ENCODE measurements at places on chromosomes 7 and 10. TPM values are rescaled to one million over a fixed set of nuclear protein-coding genes. Genes with fewer than 3 reads are reported as not detected.

DNA sequence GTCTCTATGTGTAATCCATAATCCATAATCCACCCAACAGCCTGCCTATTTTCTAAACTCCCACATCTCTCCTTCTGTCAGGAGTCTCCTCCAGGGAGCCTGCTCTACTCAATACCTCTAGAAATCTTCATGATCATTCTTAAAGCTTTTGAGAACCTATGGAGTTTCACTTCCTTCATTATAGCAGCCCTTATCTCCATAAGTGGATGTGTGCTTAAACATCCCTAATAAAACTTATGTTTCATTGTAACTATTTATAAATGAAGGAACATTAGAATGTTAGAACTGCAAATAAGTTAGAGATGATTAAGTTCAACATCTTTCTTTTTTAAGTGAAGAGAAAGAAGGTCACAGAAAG lies 8.5 kb downstream of the CPED1 start:
- DNase-seq = no peak

- DNase-seq = no peak
Observed at GRCh38 chr10:107626862-107627261, 462.4 kb upstream of the SORCS1 start.

HABP2 gene
- not detected for total RNA-seq

DNA sequence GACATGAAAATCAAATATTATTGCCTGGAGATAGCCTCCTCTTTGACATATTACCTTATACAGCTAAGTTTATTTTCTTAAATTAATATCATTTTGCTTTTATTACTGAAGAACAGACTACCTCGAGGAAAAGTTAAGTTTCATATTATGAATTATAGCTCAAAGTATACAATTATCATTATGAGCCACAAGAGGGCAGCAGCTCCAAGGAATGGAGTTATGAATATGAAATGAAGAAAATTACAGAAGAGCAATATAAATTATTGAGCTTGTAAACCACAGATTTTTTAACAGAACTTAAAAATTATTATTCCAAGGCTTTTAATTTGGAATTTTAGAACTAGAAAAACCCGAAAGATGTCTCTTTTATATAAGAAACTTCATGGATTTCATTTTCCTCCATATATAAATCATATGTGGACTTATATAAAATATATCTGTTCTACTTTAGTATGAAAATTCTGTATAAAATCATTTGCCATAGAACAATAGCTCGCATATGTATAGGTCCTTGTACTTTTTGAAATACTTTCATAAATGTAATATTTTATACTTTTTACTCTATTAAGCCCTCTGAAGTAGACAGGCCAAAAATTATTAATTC lies 40.1 kb downstream of the IQUB start:
- no peak for DNase-seq

GRCh38 chr7:70614237-70615045 lies 517.5 kb upstream of the GALNT17 start:
- DNase-seq = peak; percentile 92

GRCh38 chr7:732094-732541 lies 5.0 kb upstream of the PRKAR1B start:
- peak; percentile 75 for DNase-seq

DNA sequence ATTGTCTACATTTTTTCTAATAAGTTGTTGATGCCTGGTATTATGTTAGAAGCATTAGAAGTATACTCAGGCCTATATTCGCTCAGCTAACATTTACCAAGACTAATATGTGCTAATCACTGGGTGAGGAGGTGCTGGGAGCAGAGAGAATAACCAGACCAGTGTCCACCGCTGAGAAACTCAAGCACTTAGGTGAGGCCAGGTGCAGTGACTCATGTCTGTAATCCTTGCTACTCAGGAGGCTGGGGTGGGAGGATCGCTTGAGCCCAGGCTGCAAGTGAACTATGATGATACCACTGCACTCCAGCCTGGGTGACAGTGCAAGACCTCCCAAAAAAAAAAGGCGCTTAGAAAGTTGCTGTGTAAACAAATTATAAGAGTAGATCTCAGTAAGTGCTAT lies 182.2 kb upstream of the AOAH start:
- DNase-seq = no peak

GRCh38 chr10:61708846-61709245 lies 46.1 kb downstream of the CABCOCO1 start:
- no peak for DNase-seq

PGAM2 gene
- total RNA-seq = 967 TPM

GRCh38 chr10:6232225-6232807 lies 29.6 kb downstream of the PFKFB3 start:
- no peak for DNase-seq
